ENCODE measurements at places on chromosomes 2 and 18. TPM values are rescaled to one million over a fixed set of nuclear protein-coding genes. Genes with fewer than 3 reads are reported as not detected.

The BOD1L2 gene
- polyA plus RNA-seq: not detected

The MAP4K4 gene
- polyA plus RNA-seq: 7.9 TPM

The DQX1 gene
- polyA plus RNA-seq: 0.51 TPM

The NPC1 gene
- polyA plus RNA-seq: 10.9 TPM

The MARCHF4 gene
- not detected for polyA plus RNA-seq

The IHH gene
- 0.02 TPM for polyA plus RNA-seq

The ASPRV1 gene
- polyA plus RNA-seq: 1.2 TPM

The LRRTM4 gene
- polyA plus RNA-seq: 0.01 TPM

The NIF3L1 gene
- polyA plus RNA-seq: 25.9 TPM

The PROM2 gene
- polyA plus RNA-seq: 3.0 TPM

The PPM1B gene
- 24.5 TPM for polyA plus RNA-seq

The PDE11A gene
- 0.27 TPM for polyA plus RNA-seq

The SLC16A14 gene
- 0.44 TPM for polyA plus RNA-seq

The GAREM1 gene
- 5.6 TPM for polyA plus RNA-seq

The BUB1 gene
- polyA plus RNA-seq: 0.22 TPM

The DSC3 gene
- polyA plus RNA-seq: 0.73 TPM

The PROC gene
- 0.22 TPM for polyA plus RNA-seq

The C18orf54 gene
- polyA plus RNA-seq: 0.25 TPM

The IL36A gene
- 0.45 TPM for polyA plus RNA-seq

The LHCGR gene
- 0.61 TPM for polyA plus RNA-seq

The PFN4 gene
- polyA plus RNA-seq: 0.46 TPM

The TSPYL6 gene
- polyA plus RNA-seq: not detected

The TM4SF20 gene
- polyA plus RNA-seq: 0.22 TPM

The GPR45 gene
- not detected for polyA plus RNA-seq

The SLC9A4 gene
- polyA plus RNA-seq: 0.11 TPM
